Stimulated activated CD4-positive, alpha-beta T cell treated with anti-CD3 and anti-CD28 coated beads, TNF-alpha, amount 100 ng/mL, for 48 hours (primary cell): ENCODE measurements at places on chromosomes 6 and 20.

DNA sequence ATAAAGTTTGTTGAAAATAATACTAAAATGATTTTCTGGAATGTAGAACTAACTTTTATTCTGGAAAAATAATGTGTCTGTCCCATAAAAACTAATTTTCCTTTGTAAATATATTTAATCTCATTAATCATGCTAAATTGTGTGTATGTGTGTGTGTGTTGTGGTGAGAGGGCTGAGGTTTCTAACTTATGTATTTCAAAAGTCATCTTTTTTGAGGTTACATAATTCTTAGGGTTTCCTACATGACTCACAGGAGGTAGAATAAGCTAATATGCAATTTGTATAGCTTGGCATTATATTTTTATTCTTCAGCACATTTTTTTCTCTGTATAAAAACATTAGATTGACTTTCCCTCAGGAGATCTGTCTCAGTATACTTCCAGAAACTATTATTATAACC is 64.1 kb upstream of the CLVS2 start:
- no peak for DNase-seq

DNA sequence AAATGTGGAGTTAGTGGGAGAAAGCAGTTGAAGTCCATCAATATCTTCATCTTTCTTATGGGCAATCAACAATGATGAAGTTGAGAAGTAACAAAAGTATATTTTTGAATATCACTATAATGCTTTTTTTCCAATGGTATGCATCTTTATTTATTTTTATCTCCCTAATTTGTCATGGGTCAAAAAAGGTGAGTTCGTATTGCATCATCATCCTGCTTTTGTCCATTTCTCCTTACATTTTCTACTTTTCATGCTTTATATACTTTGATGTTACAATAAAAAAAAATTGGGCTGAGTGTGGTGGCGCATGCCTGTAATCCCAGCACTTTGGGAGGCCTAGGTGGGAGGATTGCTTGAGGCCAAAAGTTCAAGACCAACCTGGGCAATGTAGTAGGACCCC is 101.2 kb upstream of the STXBP5 start:
- no peak for DNase-seq

- DNase-seq = no peak
Observed at GRCh38 chr6:137156650-137157049, 16.8 kb downstream of the IL22RA2 start.

GRCh38 chr6:73062837-73063236 is 162.5 kb downstream of the KHDC1L start:
- DNase-seq = no peak

DNA sequence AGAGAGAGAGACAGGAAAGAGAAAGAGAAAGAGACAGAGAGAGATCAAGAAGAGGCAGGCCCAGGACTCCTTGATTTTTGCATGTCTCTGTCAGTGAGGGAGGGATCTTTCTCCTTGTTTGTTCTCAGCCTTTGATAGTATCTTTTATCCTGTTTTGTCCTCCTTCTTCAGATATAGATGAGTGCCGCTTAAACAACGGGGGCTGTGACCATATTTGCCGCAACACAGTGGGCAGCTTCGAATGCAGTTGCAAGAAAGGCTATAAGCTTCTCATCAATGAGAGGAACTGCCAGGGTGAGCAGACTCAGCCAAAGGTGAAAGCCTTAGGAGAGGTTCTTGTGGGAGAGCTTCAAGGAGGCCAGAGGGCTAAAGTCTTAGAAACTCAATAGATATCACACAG is 20.0 kb upstream of the ZNF76 start:
- DNase-seq = no peak

DNA sequence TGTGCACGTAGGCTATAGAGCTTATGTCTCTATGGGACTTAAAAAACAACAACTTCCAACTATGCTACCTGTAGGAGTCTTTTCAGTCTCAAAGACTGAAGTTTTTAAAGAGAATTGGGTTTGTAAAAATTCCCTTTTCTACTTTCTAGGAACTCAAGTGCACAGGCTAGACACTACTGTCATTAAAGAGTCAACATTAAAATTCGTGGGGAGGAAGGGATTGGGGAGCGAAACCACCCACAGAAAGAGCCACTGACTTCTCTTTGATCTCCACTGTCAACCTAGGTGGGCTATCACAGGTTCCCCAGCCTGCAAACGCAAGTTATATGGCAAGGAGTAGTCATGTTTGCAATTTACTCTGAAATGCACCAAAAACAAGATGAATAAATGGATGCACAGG is 37.7 kb downstream of the ADTRP start:
- DNase-seq = no peak

DNA sequence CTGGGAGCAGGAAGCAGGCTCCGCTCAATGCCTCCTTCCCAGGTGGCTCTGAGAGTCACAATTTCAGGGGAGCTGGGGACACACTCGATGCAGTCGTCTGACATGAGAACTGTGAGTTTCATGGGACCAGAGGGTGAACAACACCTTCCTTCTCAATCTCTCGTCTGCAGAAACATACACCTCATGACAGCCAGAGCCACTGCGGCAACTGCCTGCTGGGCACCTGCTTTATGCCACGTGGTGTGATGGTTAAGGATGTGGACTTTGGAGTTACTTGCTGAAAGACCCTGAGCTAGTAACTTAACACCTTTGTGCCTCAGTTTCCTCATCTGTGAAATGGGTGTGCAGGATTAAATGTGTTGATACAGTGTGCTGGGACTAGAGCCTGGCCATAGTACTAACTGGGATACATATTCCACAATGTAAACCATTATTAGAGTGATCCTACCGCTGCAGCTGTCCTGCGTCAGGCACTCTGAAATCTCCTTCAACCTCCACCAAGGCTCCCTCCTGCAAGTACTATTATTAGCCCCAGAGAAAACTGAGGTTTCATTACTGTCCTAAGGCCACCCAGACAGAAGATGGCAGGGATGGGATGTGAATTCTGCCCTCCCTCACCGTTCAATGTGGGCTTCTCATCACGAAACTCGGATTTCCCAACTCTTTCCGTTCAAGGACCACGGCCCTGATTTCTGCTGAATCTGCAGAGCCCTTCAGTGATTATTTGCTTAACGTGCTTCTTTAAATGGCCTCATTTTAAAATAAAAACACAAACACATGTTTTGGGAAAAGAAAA is 24.4 kb downstream of the SULF2 start:
- DNase-seq = no peak

DNA sequence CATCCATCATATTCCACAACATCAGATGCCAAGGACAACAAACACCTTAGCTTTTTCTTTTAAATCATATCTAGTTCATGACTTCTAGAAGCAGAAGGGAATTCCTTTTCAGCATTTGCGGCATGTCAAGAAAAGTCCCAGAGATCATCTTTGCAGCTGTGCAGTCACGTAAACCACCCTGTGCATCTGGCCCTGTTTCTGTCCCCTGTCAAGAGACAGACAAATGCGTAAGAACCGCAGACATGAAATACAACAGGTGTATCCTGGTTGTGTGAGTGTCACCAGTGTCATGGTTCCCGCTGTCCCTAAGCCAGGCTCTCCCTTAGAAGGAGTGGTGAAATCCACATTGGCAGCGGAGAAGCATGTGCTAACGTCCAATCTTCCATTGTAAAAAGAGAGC is 28.1 kb downstream of the LY86 start:
- no peak for DNase-seq

GRCh38 chr20:13402171-13402760 is 181.2 kb downstream of the ISM1 start:
- DNase-seq = no peak

GRCh38 chr6:91704531-91704930 is 1117.7 kb upstream of the MAP3K7 start:
- DNase-seq = no peak

DNA sequence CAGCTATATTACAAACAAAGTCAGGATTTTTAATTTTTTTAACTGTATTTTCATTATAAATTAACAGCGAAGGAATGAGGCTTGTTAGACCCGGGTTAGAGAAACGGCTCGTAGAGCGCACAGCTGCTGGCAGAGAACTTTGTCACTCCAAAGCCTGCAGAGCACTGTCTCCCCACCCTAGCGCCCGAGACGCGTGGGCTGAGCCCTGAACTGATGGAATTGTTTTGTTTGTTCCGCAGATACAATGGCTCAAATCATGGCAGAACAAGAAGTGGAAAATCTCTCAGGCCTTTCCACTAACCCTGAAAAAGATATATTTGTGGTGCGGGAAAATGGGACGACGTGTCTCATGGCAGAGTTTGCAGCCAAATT is 810 bp downstream of the LAMP5 start:
- no peak for DNase-seq

- no peak for DNase-seq
Observed at GRCh38 chr6:127225497-127225896, 41.2 kb upstream of the RNF146 start.

DNA sequence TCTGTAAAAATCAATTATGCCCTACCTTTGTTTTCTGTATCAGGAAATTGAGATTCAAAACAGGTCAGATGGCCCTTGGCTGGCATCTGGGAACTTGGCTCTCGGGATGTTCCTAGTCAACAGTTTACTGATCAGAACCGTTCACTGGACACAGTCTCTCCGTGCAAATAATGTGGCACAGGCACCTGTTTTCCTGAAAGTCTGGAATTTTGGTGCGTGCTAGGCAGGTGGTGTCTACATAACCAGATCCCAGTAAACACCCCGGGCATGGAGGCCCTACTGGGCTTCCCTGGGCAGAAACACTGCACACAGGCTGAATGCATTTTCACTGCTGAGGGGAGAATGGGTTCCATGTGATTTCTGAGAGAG is 7.5 kb downstream of the SNHG17 start:
- DNase-seq = no peak

GRCh38 chr20:52529826-52530225 is 338.2 kb upstream of the ZFP64 start:
- DNase-seq = no peak

DNA sequence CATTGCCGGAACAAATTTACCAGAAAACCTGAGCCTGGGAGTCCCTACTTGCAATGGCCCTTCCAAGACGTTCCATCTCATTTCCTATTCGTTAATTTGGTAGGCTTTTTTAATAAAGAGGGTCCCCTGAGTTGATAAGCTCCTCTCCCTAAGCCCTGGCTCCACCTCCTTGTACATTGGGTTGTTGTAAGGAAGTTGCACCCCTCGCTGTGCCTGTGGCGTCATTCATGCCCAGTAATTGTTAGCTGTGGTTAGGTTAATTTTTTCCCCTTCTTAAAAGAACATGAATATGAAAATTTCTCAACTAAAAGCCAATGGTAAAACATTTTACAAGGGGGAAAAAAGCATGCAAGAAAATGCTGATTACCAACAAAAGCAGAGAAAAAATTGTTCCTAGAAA is 91.9 kb downstream of the SLC24A3 start:
- DNase-seq = no peak

DNA sequence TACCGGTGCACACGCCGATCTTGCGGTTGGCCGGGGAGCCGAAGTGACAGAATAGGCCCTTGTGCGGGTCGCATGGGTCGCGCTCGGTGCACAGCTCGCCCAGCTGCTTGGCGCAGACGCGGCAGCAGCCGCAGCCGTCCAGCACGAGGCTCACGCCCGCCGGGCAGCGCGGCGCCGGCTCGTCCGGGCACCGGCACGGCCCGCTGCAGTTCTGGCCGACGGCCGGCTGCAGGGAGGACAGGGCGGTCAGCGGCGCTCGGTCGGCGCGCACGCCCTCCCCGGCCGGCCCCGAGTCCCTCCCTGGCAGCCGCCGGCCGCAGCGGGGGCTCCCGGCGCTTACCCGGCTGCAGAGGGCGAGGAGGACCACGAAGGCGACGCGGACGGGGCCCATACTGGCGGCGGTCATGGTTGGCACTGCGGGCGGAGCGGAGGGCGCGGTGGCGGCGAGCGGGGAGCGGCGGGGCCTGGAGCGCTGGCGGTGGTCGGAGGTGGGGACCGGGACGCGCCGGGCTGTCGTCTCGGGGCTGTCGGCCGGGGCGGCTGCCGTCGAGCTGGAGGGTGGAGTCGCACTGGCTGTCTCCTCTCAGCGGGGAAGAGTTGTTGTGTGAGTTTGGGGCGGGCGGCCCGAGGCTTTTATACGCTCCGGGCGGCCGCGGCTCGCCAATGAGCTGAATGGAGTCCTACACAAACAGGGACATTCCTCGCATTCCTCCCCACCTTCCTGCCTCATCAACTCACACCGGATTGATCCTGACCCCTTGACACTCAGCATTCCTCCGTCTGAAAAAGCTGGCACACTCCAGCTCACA is at the start of gene CCN2:
CCN2 (minus strand) TSS at position 606 of the 809 bp plus-strand sequence; CDS start at position 406, 200 bp downstream.
- DNase-seq = no peak

- DNase-seq = no peak
Observed at GRCh38 chr20:41607791-41608190, 10.4 kb downstream of the CHD6 start.

- DNase-seq = no peak
Observed at GRCh38 chr20:60035-60918, 27.2 kb upstream of the DEFB125 start.

DNA sequence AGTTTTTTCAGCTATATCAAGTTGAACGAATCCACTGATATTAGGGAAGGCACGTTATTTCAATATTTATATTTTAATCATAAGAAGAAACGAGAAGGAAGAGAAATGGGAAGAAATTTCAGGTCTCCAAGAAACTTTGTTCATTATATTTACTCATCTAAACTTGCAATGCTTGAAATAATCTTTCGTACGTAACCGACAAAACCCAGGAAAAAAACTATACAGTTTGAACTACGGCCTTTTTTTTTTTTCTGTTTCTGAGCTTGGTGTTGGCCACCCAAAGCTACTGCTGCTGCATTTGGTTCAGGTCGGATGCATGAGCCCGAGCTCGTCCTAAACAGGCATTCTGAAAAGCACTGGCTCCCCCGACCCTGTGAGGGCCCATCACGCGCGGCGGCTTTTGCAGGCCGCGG is 548 bp downstream of the PERP start:
- no peak for DNase-seq

DNA sequence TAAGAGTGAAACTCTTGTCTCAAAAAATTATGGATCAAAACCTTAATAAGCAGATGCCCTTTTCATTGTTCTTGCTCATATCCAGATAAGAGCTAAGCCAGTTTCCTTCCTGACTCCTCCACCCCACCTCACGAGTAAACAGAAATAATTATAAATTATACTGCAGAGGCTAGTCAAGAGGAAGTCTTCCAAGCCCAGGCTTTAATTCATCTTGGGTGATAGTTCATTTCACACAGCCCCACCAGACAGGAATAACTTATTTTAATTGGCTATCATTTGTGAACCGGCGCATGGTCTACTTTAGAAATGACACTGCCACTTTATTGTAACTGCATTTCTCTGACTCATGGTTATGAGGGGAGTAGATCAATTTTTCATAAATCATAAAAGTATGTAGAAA is 102.0 kb downstream of the BTBD3 start:
- DNase-seq = no peak

DNA sequence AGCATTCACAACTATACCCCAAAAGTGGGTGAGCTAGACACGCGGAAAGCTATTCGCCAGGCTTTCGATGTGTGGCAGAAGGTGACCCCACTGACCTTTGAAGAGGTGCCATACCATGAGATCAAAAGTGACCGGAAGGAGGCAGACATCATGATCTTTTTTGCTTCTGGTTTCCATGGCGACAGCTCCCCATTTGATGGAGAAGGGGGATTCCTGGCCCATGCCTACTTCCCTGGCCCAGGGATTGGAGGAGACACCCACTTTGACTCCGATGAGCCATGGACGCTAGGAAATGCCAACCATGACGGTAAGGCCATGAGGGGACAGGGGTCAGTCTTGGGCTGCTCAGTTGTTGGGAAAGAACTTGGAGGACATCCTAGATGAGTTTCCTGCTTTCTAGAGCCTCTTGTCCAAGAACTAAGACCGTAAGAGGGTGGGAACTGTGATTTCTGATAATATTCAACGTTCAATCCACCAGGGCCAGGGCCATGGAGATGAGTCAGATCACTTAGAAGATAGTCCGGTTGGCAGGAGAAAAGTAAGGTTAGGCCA is 23.4 kb downstream of the MMP24OS start:
- DNase-seq = no peak
